Stimulated activated CD4-positive, alpha-beta T cell treated with anti-CD3 and anti-CD28 coated beads, Interleukin-15, amount 100 ng/mL, for 48 hours (primary cell): ENCODE measurements at places on chromosomes 12 and 14.

GRCh38 chr14:76682367-76682766 is 78.9 kb upstream of the VASH1 start:
- DNase-seq, result no peak

GRCh38 chr14:39430762-39431415 is 1.3 kb downstream of the FBXO33 start:
- DNase-seq, result no peak

DNA sequence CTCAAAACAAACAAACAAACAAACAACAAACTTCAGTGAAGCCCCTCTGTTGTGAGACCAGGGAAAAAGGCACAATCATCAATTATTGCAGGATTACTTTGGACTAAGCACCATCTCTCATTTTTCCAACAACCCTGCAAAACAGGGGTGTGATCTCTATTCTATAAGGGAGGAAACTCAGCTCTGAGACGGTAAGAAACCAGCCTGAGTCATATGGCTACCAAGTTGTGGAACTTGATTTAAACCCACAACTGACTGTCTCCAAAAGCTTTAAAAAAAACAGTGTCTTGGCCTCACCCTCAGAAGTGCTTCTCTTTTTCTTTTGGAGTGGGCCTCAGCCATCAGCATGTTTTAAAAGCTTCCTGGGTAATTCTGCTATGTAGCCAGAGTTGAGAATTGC is 49.8 kb downstream of the RIN3 start:
- no peak for DNase-seq

- no peak for DNase-seq
Measured at GRCh38 chr14:61179061-61179690, 102.0 kb downstream of the TMEM30B start.

DNA sequence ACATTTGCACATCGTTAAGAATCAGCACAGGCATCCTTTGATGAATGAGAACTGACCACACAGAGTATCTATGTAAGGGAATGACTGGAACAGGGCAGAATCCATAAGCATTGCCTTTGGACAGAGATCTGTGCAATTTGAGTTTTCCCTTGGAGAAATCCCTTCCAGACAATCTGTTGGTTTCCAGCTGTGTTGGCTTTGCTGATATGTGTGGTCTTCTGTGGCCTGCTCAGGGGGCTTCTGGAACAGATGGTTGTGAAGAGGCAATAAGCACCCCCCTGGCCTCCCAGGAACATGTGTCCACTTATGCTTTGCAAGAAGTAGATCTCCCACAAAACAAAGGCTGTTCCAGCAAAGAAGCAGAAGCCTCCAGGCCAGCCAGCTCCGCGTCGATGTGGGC is 111.4 kb upstream of the TMEM132C start:
- DNase-seq, result no peak

DNA sequence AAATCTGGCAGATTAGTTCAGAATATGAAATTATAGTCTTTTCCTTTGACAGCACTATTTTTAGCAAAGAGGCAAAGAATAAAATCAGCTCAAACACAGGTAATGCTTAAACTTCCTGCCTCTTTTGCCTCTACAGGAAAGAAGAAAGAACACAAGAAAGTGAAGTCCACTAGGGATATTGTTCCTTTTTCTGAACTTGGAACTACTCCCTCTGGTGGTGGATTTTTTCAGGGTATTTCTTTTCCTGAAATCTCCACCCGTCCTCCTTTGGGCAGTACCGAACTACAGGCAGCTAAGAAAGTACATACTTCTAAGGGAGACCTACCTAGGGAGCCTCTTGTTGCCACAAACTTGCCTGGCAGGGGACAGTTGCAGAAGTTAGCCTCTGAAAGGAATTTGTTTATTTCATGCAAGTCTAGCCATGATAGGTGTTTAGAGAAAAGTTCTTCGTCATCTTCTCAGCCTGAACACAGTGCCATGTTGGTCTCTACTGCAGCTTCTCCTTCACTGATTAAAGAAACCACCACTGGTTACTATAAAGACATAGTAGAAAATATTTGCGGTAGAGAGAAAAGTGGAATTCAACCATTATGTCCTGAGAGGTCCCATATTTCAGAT is 17.4 kb downstream of the TMPO start:
- no peak for DNase-seq

DNA sequence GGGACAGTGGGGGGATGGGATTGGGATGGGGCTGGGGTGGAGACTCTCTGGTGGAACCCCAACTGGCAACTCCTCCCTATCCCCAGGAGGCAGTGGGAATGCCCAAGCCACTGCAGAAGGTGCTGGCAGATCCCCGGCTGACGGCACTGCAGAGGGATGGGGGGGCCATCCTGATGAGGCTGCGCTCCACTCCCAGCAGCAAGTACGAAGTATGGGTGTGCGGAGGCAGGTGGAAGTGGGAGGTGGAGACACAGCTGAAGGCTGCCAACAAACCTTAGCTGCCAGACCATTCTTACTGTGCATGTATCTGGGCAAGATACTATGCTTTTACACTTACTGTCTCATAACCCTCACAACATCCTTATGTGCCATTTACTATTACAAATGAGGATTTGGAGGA is 8.2 kb downstream of the ARHGEF40 start:
- DNase-seq, result no peak

GRCh38 chr14:98210045-98210672 is 1061.8 kb downstream of the BCL11B start:
- DNase-seq, result no peak

DNA sequence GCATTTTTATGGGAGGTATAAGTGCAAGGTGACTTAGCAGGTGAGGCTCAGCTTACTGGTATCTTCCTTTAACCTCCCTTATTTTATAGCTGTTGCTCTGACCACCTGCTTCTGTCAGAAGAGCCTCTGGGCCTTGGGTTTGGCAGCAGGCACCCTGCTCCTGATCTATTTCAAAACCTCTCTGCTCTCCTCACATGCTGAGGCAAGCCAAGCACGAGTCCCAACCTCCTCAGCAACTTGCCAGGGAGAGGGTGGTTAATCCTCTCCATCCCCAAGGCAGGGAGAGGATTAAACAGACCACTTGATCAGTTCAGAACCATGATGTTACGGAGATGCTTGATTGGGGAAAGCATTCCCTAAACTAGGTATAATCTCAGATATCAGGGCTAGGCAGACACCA is 5.4 kb downstream of the PLEKHH1 start:
- DNase-seq, result no peak

GRCh38 chr12:99453836-99454538 is 193.6 kb upstream of the GARIN6 start:
- no peak for DNase-seq

DNA sequence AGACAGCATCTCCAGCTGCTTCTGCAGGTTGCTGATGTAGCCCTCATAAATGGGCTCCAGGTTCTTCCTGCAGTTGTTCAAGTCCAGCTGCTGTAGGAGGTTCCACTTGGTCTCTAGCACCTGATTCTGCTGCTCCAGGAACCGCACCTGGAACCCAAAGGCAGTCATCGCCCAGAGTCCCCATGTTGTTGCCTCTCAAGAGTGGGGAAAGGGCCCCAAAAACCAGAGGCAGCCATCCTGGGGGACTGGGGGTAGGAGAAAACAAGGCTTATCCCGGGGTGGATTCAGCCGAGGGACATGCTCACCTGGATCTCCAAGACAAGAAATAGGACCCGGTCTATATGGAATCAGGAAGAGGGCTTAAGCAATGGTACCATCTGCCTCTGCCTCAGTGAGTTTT is 2.3 kb downstream of the KRT72 start:
- DNase-seq, result no peak

DNA sequence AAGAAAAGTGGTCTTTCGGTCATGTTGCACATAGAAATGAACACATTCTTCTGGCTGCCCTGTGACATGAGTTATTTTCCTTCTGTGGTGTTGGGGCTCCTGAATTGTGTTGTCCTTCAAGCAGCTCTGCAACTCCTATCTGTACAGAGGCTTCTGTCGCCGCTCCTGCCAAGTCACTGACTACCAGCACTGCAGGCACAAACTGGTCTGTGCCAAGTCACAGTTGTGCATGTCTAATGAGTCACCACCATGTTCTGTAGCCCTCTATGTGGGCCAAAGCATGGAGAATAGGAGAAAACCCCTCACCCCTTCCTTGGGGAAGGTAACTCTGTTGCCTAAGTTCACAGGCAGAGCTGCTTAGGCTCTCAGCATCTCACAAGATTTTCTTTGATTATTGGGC is 283.3 kb downstream of the RPL10L start:
- DNase-seq, result no peak

- no peak for DNase-seq
Measured at GRCh38 chr12:81809829-81810595, 50.9 kb upstream of the PPFIA2 start.

- DNase-seq, result no peak
Measured at GRCh38 chr14:99350751-99351150, 78.8 kb upstream of the BCL11B start.

- DNase-seq, result peak; percentile 42
Measured at GRCh38 chr12:27207615-27208413, 36.3 kb upstream of the STK38L start.

DNA sequence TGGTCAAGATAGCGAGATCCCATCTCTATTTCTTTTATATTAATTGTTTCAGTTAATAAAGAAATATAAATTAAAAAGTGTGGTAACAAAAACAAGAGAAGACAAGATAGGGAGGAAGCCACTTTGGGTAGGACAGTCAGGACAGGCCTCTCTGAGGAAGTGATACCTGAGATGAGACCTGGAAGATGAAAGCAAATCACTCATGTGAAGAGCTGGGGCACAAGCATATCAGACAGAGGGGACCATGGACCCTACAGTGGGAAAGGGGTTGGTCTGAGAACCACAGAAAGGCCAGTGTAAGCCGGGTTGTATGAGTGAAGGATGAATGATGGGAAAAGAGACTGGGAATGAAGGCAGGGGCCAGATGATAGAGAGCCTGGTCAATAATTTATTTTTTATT is 1.8 kb upstream of the MED6 start:
- DNase-seq, result no peak

DNA sequence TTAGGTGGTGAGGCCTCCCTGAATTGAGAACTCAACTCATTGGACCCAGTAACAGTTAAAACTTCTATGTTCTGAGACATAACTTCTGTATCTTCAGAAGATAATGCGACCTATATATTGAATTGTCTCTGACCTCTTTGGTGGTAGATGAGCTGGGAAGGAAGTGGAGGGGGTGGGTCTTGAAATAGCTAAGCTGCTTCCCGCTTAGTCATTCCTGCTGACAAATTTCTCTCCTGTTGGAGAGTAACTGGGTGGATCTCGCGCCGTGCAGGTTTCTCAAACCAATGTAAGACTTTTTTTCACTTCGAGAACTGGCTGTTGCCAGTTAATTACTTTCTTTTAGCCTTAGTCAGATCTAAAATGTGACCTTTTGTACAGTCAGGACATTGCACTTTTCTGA is 100.8 kb downstream of the PPHLN1 start:
- DNase-seq, result no peak

DNA sequence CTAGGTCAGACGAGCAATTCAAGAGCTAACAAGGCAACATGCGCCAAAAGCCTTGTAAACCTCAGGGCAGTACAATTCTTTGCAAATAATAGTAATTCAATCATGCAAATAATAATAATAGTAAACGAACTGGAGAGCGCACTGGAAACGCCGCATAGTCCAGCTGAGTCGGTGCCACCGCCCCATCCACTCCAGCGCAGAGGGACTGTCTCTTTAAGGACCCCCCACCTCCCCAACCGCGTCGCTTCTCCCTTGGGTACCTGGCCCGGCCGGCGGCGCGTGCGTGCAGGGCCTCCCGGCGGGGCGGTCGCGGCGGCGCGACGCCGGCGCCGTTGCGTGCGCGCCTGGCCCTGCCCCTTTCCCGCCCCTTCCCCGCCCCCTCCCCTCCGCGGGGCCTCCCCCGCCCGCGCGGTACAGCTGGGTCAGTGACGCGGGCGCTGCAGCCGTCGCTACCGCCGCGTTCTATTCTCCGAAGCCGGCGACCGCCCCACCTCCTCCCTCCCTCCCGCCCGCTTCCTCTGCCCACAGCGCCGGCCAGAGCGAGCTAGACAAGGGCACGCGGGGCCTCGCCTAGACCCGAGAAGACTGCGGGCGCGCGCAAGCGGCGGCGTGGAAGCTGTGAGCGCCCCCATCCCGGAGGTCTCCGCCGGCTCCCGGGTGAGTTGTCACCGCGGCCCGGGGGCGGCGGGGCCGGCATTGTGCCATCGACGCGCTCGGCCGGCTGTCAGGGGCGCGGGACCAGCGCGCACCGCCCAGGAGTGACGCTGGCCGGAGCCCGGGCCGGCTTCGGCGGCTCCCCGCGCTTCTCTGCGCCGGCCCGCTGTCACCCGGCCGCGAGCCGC is at the start of gene SUSD6:
Gene SUSD6, plus strand, starts transcription at position 425 of the 842 bp plus-strand sequence. CDS start 46,997 bp downstream, outside the sequence.
- DNase-seq, result peak; percentile 78

- DNase-seq, result no peak
Measured at GRCh38 chr12:129848876-129849275, 54.9 kb downstream of the TMEM132D start.

DNA sequence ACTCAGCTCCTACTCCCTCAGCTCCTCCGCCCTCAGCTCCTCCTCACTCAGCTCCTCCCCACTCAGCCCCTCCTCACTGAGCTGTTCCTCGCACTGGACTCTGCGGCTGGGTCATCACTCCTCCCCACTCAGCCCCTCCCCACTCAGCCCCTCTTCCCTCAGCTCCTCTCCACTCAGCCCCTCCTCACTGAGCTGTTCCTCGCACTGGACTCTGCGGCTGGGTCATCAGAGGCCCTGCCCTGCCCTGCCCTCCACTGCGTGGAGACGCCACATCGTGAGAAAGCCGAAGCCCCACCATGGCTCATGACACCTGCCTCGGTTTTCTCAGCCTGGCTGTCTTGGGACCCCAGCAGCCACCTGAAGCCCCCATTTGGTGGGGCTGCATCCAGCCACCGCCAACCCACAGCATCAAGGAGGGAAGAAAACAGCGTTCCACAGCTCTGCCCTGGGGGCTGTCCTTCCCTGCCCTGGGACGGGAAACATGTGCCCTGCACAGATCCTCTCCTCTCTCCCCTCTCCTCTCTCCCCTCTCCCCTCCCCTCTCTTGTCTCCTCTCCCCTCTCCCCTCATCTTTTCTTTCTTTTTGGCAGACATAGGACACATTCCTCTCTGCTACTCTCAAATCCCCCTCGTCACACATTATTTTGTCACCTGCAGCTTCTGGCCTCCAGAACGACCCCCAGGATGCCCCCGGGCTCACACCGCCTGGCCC is 17.7 kb downstream of the NOC4L start:
- no peak for DNase-seq

DNA sequence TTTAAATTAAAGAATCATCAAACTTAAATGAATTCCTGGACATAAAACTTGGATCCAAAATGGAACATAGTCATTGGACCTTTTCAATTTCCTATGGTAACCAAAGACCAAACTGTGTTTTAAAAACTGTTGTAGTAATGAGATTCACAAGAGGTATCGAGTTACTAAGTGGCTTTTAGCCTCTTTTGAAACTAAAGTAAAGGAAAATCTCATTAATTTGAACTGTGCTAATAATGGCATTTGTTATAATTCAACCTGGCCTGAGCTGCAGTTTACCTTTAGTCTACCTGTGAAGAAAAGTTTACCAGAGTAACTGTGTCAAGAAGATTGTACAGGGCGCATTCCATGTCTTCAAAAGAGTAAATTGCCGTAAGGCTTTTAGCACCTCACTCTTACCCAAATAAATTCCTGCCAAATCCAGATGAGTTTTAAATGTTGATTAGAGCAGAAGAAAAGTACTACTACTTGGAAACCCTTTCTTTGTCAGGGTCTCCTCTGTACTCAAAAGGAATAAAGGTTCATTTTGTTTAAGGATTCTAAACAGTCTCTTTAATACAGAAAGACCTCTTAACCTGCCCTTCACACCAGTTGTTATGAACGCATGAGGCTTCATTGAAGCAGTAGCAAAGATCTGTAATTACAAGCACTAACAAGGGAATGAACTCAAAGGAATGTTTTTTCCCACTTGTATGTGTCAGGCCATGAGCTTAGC is 17.1 kb upstream of the MED13L start:
- no peak for DNase-seq

GRCh38 chr12:104994336-104994735 is 8.2 kb downstream of the NOPCHAP1 start:
- no peak for DNase-seq
